Testis (tissue), 5 donors: ENCODE measurements at places on chromosomes 2 and 18.

GRCh38 chr2:208489687-208490086 is 83.1 kb downstream of the PTH2R start:
- no peak for DNase-seq

GRCh38 chr2:134845719-134846118 is 7.3 kb downstream of the ACMSD start:
- DNase-seq, result no peak

GRCh38 chr2:238970553-238971081 is 122.7 kb downstream of the TWIST2 start:
- peak; percentile 67 for DNase-seq

- DNase-seq, result no peak
Measured at GRCh38 chr2:204808494-204808893, 263.2 kb downstream of the PARD3B start.

DNA sequence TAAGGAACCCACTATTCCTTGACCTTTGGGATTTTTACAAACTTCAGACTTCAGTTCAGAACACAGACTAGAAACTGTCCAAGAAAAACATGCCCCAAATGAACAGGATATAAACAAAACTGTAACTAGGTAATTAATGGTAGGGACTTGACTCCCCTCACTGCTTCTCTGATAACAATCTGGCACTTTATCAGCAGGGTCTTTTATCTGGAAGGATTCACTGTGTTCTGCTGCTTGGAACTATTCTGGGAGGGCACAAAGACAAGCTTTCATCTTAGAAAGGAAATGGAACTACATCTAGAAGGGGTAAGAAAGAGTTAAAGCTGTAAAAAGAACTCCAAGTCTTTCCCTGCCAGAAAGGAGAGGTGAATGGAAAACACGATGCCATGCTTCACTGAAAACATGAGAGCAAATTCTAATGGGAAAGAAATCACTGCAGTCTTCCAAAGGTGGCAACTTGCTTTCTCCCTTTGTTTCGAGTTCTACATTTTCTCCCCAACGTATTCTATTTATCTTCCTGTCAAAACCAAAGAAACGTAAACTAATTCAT is 181.2 kb downstream of the THADA start:
- no peak for DNase-seq

DNA sequence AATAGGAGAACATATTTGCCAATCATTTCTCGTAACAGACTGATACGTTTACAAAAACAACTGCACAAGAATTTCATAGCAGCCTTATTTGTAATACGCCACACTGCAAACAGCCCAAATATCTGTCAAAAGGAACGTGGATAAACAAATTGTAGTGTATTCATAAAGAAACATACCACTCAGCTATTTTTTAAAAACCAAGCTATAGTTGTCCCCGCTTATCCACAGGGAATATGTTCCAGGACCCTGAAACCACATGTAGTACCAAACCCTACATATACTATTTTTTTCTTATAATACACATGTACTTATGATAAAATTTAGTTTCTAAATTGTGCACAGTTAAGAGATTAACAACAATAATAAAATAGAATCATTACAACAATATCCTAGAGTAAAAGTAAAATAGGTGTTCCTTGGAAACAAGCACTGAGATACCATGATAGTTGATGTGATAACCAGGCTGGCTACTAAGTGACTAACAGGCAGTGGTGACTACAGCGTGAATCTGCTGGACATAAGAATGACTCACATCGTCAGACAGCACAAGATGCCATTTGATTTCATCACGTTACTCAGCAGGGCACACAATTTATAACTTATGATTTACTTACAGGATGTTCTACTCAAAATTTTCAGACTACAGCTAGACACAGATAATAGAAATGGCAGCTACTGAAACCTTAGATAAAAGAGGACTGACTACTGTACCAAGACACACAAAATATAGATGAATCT is 367.4 kb downstream of the NCKAP5 start:
- no peak for DNase-seq

- DNase-seq, result no peak
Measured at GRCh38 chr18:31657823-31658669, 26.3 kb downstream of the B4GALT6 start.

- DNase-seq, result no peak
Measured at GRCh38 chr2:45195916-45196315, 186.7 kb upstream of the SIX2 start.

- DNase-seq, result no peak
Measured at GRCh38 chr2:70467831-70468779, 85.5 kb downstream of the TGFA start.
